Stimulated activated CD8-positive, alpha-beta memory T cell treated with anti-CD3 and anti-CD28 coated beads, Interleukin-7, amount 100 ng/mL, for 1 hour (primary cell): ENCODE measurements at places on chromosomes 7 and 10.

GRCh38 chr10:12841426-12841825 lies 160.1 kb downstream of the CCDC3 start:
- no peak for DNase-seq

GRCh38 chr10:35300063-35300699 lies 36.1 kb upstream of the CCNY start:
- DNase-seq, result no peak

GRCh38 chr10:127315888-127316287 lies 119.5 kb upstream of the INSYN2A start:
- DNase-seq, result no peak

DNA sequence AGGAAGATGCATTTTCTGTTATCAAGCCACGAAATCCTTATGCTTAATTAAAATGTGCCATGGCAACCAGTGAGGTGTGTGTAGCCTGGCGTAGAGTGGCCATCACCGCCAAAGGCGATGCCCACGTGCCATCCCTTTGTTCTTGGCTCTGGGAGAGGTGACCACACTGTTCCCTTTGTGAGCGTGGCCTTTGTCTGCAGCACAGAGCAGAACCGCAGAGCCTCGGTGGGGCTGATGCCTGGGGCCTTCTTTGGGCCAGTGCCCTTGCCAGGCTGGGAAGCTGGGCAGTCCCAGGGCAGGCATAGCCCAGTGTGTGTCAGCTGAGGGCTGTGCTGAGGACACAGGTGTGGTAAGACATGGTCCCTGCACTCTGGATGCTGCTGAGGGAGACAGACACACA lies 48.3 kb downstream of the BUB3 start:
- no peak for DNase-seq

- no peak for DNase-seq
Measured at GRCh38 chr10:11097686-11098085, 80.0 kb downstream of the CELF2 start.

DNA sequence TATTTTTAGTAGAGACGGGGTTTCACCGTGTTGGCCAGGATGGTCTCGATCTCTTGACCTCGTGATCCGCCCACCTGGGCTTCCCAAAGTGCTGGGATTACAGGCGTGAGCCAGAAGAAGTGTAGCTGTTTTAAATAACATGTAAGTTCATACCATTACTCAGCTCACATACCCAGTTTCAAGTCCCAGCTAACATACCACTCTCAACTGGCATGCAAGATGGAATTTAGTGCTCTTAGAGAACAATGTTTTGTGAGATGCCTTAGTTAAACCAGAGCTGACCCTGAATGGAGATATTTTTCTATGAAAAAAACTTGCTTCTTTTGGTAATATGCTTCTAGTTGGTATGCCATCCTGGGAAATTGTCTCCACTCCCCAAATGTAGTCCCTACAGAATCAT lies 37.3 kb downstream of the HBP1 start:
- DNase-seq, result no peak

DNA sequence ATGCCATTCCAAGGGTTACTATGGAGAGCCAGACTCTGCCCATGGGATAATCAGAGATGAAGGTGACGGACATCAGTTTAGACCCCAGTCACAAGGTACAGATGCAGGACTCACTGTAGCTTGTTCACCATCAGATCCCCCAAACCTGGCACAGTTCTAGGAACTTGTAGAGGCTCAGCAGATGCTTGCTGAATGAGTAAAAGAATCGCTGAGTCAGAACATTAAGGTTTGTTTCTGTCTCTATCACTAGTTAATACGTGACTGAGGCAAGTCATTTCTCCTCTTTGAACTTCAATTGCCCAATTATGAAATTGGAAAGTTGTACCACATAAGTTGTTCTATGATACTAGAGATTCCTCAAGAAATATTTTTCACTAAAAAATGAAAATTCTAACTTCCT lies 65.1 kb downstream of the PPP1R3C start:
- DNase-seq, result no peak

DNA sequence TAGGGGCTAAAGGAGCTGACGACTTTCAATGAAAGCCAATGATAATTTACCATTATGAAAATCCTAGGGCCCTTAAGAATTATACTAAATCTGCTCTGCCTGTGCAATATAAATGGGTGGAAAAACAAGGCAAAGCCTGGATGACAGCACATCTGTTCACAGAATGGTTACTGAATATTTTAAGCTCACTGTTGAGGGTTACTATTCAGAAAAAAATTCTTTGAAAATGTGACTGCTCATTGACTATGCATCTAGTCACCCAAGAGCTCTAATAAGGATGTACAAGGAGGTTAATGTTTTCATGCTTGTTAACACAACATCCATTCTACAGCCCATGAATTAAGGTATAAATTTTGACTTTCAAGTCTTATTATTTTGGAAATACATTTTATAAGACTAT lies 8.9 kb downstream of the DKK1 start:
- no peak for DNase-seq

DNA sequence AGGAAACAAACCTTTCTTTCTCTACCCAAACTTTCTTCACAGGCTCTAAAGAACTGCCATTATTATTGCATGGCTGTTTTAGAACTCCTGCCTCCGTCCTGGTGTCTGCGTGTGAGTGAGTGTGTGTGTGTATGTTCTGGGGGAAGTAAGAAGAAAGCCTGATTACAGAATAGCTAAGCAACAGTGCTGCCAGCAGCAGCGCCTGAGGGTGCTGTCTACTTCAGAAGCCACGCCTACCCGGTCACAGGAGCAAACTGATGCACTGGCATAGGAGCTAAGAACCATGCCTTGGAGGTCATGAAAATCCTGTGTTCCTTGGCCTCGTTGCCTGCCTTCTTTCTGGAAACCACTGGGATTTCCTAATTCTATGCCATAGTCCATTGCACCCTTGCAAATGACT lies 25.2 kb downstream of the LIPK start:
- no peak for DNase-seq

DNA sequence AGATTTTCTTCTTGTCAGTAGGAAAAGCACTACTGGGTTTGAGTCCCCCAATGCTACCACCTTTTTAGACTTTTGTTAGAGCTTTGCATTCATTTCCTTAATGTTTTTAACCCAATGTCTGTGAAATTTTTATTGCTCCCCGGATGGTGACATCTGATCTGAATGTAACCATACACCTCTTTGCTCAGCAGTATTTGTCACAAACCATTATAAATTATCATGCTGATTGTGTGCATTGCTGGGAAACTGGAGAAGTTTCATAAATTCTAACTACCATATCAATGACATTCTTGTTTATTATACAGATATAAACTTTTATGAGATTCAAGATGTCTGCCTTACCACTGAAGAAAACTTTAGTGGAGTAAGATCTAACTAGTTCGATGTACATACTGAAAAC lies 8.5 kb downstream of the NRP1 start:
- no peak for DNase-seq

GRCh38 chr10:97123765-97124164 lies 62.0 kb downstream of the SLIT1 start:
- DNase-seq, result no peak

GRCh38 chr10:108902619-108903285 lies 1020.6 kb downstream of the XPNPEP1 start:
- no peak for DNase-seq

DNA sequence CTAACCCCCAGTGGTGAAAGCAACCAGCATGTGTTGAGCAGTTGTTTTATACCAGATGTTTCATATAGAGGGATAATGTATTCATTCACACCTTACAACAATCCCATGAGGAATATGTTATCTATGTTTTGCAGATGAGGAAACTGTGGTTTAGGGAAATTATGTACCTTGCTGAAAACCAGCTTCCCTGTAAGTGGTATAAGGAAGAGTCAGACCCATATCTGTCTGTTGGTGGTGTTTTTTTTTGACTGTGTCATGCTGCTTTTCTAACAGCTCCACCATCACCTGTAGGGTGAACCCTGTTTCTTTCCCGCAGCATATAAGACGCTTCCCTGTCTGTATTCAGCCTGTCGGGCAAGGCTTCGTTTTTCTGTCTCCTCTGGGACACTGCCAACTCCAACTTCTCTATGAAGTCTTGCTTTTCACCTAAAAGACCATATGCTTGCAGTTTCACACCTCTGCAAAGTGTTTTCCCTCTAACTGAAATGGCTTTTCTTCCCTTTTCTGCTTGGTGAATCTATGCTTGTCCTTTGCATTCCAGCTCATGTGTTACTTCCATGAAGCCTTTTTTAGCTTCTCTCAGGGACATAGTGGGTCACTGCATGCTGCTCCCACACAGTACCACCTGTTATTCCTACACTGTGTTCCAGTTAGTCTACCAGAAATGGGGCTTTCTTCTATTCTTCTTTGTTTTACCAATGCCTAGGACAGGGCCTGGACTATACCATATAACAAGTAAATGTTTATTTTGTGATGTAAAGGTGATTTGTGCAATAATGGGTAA lies 92.8 kb downstream of the ST7 start:
- DNase-seq, result no peak

- DNase-seq, result no peak
Measured at GRCh38 chr10:121891103-121891502, 36.7 kb downstream of the ATE1 start.

DNA sequence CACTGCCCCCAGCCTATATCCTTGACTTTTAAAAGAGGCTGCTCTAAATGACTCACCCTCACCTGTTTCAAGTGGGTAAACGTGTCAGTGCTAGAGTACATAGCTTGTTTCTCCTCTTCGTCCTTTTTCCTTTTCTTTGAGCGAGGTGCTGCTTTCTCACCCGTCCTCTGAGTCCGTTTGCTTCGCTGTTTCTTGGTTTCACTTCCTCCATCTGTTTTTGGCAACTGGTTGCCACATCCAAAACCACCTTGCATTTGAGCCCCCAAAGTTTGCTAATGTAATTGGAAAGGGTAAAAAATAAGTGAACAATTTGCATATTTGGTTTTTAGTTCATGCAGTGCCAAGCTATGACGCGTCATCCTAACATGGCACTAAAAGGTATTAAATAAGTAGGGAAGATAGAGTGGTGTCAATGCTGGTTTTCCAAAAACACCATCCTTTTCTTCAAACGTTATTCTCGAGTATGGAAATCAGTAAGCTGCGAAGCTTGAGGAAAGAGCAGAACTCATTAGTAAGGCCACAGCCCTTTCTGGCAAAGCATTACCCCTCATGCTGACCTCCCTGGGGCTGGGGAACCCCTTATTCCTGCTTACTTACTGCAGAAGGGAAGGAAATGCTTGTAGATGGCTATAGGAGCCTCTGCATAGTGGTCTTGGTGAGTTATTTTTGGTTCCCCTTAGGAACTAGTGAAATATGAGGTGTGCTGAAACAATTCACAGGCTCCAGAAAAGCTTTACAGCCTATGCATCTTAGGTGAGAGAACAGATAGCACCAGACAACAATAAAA lies 133.5 kb downstream of the GALNT11 start:
- DNase-seq, result no peak

GRCh38 chr10:57972783-57973182 lies 294.9 kb downstream of the IPMK start:
- no peak for DNase-seq

DNA sequence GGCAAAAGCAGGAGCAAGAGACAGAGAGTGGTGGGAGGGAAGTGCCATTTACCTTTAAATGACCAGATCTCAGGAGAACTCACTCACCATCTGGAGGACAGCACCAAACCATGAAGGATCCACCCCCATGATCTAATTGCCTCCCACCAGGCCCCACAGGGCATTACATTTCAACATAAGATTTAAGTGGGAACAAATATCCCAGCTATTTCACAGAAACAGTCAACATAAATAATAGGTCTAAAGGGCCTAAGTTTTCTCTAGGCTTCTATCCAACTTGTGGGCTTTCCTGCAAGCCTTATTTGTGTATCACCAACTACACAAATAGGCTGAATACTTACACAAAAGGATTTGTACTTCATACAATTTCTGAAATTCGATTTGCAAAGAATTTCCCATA lies 196.8 kb upstream of the POT1 start:
- DNase-seq, result no peak

DNA sequence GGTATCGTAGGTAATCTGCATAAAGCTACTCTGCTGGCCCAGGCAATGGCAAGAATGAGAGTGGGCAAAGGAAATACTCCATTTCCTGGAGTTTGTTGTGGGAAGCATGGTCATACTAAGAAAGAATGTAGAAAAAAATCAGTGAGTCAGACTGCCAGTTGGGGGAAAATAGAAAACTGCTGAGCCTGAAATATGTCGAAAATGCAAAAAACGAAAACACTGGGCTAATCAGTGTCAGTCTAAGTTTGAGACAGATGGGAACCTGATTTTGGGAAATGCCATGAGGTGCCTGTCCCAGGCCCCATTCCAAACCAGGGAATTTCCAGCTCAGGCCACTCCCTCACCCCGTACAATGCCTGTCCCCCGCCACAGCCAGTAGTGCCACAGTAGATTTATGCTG lies 150.0 kb downstream of the ZNF33B start:
- DNase-seq, result no peak

DNA sequence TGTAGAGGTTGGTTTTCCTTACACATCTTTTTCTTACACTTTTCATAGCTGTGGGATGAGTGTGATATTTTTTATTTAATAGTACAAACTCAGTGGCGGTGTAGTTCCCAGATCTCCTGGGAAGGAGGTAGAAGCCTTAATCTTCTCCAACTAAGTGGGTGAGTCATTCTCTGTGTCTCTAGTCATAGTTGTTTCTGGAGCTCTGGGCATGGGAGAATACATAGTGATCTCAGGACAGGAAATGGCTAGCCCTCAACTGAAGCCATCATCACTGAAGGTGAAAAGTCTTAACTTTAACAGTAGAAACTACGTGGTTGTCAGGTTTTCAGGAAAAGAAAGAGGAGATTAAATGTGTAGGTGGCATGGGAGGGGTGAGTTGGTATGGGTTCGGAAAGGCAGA lies 319.4 kb upstream of the FZD8 start:
- DNase-seq, result no peak

DNA sequence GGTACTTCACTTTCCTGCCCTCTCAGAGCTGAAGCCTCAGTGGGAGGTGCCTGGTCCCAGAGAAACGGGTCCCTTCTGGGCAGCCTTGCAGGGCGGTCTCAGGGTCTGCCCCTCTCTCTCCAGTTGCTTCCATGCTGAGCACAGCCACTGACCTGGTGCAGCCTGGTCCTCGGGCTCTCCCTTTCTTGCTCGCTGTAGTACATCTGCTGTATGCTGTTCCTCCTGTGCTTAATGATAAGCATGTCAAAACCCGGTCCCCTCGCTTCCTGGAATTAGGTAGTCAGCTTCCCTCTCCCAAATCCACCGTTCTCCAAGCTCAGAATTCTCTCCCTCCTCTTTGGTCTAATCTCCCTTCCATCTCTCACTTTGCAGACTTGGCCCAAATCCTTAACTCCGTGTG lies 11.0 kb upstream of the HPS1 start:
- no peak for DNase-seq
